ENCODE measurements at places on chromosomes 3 and 15.

DNA sequence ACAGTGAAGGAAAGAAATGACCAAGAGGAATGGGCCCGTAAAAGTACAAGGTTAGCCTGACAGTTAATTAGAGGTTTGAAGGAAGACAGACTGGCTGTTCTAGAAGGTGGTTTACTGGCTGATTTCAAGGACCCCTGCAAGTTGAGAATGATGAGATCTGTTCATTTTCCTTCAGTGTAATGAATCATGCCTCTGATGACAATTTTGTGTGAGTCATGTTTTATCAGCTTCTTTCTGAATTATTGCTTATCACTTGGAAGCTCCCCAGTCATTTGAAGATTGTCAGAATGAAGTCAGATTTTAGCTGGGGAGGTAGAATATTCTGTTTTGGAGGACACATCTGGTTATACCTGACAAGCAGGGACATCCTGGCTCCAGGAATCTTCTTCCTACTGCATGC is 50.6 kb downstream of the DRD3 start:
- DNase-seq, result no peak

- no peak for DNase-seq
These were observed 33.8 kb upstream of the COPB2 start for GRCh38 chr3:139423232-139423631.

DNA sequence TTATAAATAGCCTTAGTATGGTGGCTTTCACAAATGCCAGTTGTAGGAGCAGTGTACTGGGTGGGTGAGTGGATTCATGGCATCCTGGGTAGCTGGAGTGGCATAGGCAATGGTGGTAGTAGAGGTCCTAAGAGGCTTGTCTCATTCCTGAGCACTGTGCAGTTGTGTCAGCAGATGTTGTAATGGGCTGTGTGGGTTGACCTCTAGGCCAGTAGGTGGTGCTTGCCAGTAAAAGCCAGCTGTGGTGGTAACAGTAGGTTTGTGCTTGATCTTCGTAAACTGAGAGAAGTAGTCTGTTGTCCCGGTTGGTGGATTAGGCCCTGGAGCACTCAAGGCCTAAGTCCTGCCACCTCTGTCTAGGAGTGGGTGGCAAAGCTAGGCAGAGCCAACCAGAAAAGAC is 149.7 kb upstream of the SUCLG2 start:
- DNase-seq, result no peak

GRCh38 chr3:7713724-7714123 is 787.9 kb upstream of the LMCD1 start:
- no peak for DNase-seq

DNA sequence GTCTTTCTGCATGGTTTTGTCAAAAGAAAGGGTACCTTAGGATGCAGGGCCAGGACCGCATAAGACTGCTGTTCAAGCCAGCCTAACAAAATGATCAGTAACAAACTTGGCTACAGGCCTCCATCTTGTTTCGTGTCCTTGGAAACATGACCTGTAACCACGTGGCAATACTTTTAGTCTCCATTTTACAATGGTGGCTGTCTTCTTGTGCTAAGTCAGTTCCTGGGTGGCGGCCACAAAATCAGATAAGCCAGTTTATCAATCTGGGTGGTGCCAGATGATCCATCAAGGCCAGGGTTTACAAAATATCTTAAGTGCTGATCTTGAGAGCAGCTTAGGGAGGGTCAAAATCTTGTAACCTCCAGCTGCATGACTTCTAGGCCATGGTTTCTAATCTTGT is 57.1 kb upstream of the GK5 start:
- no peak for DNase-seq

- DNase-seq, result no peak
These were observed 7.4 kb downstream of the SLC35A5 start for GRCh38 chr3:112569265-112569664.

- no peak for DNase-seq
These were observed 297.1 kb upstream of the RARB start for GRCh38 chr3:25130724-25131520.

- no peak for DNase-seq
These were observed 50.0 kb downstream of the PLS1 start for GRCh38 chr3:142646020-142646785.

DNA sequence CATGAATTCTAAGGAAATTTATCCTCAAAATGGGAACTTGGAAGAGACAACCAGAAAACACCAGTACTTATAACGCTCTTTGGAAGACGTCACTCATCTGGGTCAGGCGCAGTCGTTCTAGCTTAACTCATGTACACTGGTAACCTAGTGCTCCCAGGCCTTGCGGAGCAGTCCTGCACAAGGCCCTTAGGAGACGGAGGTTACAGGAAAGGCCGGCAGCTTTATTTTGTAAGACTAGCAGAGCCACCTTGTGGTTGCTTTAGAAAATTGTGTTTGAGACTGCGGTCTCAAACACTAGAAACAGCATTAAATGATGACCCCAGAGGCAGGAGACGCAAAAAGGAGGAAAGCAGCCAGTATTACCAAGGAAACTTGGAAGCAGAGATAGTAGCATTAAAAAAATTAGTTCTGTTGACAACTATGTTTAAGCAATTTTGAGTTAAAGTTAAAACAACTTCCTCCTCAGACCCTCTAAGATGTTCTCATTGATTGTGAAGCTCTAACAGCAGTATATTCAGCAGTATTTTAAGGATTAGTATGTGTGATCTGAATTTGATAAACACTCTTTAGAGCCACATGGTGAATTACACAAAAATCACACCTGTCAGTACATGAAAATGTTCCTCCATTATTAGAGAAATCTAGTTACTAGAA is 141.9 kb upstream of the C2CD4B start:
- peak; percentile 82 for DNase-seq

GRCh38 chr3:177358977-177359592 is 161.8 kb upstream of the TBL1XR1 start:
- no peak for DNase-seq

- DNase-seq, result no peak
These were observed 1.4 kb upstream of the ROBO1 start for GRCh38 chr3:79769229-79769628.

DNA sequence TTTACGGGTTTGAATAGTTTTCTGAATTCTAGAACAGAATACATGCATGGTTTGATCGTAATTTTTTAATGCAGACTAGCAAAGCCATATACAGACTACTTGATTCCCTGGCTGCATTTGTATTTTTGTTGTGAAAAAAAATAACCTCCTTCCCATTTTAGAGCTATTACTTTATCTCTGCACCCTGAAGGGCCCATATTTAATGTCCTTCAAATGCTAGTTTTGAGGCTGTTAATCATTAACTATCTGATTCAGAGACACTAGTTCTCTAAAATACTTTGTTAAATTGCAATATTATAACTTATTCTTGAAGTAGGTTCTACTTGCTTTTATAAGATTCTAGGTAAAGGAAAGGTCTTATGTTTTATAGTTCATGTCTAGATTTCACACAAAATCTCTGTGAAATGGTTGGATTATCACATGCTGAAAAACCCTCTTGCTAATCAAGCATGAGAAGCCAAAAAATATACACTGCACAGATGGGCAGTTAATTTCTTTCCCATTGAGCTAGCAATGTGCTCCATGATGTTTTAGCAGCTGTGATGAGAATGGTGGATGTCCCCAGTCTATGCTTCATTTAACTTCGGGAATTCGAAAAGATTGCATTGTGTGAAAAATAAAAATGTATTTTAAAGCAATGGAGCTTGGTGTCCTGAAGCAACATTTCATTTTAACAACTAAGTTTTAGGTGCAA is 634.0 kb upstream of the BCHE start:
- DNase-seq, result no peak

- DNase-seq, result peak; percentile 0
These were observed 428.2 kb downstream of the NLGN1 start for GRCh38 chr3:173825730-173826129.

GRCh38 chr15:63104727-63105126 is 16.9 kb upstream of the LACTB start:
- peak; percentile 79 for DNase-seq

GRCh38 chr15:68492855-68493254 is 60.9 kb upstream of the ITGA11 start:
- DNase-seq, result peak; percentile 68

DNA sequence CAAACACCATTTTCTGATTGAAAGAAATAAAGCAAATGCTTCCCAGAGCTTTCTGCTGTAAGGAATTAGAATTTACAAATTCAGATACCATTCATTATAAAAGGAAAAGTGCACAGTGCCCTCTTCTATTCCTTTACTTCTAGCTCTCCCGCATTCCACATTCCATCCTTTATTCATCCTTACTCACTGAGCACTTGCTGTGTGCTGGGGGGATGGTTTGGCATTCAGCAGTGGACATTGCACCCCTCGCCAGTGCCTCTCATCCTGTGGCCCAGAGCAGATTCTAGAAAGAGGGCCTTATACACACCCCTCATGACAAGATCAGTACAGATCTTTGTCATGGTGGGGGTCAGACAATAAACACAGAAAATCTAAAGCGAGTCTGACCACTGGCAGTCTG is 73.0 kb downstream of the MGLL start:
- no peak for DNase-seq

GRCh38 chr3:59235634-59236012 is 185.8 kb upstream of the CFAP20DC start:
- DNase-seq, result no peak

DNA sequence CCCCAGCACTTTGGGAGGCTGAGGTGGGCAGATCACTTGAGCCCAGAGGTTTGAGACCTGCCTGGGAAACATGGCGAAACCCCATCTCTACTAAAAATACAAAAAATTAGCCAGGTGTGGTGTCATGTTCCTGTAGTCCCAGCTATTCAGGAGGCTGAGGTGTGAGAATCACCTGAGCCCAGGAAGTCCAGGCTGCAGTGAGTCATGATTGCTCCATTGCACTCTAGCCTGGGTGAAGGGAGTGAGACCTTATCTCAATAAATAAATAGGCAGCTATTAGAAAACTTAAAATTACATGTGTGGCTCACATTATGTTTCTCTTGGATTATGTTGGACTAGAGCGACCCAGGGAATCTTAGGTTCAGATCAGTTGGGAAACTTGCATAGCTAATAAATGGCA is 69.7 kb downstream of the RPLP1 start:
- DNase-seq, result no peak

GRCh38 chr3:184789314-184789998 is 22.5 kb upstream of the VPS8 start:
- DNase-seq, result no peak

GRCh38 chr3:54213907-54214306 is 91.6 kb downstream of the CACNA2D3 start:
- peak; percentile 12 for DNase-seq

DNA sequence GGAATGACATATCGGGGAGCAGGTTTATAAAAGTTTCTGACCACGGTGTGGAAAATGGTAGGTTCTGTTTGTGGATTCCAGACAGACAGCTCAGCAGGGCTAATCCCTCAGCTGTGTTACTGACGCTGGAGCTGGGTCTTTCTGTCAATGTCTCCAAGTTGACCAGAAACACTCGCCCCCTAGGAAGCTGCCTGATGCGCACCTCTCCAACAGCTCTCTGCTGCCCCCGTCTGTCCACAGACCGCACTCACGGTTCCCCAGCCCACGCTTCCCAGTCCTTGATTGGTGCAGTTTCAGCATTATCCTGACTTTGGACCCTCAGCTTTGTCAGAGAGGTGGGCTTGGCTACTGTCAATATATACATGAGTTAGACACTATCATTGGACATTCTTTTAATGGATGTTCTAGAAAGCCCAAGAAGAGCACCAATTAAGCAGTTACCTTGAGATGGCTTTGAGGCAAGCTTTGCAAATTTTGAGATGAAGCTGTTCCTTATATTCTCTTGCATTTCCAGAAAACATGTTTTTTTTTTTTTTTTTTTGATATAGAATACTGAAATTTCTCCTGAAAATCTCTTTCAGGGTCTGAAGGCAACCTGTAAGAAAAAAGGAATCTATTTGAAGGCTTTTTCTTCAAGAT is 98.9 kb upstream of the TBC1D5 start:
- DNase-seq, result peak; percentile 38

- DNase-seq, result no peak
These were observed 361.0 kb upstream of the SEMA6D start for GRCh38 chr15:47356297-47356696.

GRCh38 chr15:91151781-91152563 is 51.9 kb downstream of the SV2B start:
- no peak for DNase-seq

- no peak for DNase-seq
These were observed 944 bp upstream of the EIF4E3 start for GRCh38 chr3:71726146-71726545.

DNA sequence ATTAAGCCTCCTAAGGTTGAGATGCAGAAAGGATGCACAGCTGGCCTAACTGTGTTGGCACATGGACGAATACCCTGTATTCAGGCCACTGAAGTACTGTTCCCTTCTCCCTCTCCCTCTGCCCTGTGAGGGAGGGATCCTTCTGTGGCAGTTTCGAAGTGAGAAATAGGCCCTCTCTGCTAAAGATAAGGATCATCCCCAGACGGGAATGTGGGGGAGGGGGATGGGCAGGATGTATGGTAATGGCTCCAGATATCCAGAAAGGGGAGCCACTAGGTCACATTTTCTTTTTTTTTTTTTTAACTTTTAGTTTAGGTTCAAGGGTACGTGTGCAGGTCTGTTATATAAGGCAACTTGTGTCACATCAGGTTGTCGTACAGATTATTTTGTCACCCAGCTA is 463.1 kb downstream of the TBL1XR1 start:
- DNase-seq, result no peak

DNA sequence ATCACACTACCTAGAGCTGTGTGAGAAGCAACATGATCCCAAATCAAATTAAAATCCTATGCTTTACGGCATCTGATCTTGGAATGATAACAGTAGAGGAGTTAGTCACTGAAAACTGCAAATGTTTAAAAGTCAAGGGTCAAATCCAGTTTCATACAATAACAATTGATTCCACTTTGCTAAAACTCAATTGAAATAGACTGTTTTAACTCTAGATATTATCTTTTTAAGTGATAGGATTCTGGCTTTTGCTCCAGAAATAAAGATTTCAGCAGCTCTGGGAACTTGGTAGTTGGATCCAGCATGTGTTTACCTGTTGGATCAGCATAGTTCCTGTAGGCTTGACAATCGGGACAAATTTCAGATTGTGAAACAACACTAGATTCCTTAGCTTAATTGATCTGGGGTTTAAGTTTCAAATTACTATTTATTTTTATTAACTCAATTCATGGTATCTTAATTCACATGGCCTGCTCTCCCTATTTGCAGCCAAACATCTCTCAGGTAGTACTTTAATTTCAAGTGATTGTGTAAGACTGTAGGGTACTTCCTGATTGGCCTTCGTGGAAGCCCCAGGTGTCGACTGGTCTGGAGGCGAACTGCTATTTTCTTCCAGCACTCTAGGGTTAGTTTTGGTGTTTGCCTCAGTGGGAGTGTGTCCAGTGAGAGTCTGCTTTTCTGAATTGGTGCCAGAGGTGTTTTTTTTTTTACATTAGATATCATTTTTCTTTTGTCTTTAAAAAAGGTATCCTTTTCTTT is 16.6 kb downstream of the NFKBIZ start:
- DNase-seq, result no peak

GRCh38 chr3:84039099-84039498 is 919.7 kb upstream of the CADM2 start:
- no peak for DNase-seq

- DNase-seq, result no peak
These were observed 15.5 kb upstream of the ONECUT1 start for GRCh38 chr15:52805351-52806283.

GRCh38 chr15:70111203-70112073 is 13.7 kb upstream of the TLE3 start:
- DNase-seq, result peak; percentile 78
